Activated effector memory CD4-positive, alpha-beta T cell treated with anti-CD3 and anti-CD28 coated beads, Interleukin-2, amount 50 U/mL, for 16 hours (primary cell): ENCODE measurements at places on chromosomes 6 and 20.

DNA sequence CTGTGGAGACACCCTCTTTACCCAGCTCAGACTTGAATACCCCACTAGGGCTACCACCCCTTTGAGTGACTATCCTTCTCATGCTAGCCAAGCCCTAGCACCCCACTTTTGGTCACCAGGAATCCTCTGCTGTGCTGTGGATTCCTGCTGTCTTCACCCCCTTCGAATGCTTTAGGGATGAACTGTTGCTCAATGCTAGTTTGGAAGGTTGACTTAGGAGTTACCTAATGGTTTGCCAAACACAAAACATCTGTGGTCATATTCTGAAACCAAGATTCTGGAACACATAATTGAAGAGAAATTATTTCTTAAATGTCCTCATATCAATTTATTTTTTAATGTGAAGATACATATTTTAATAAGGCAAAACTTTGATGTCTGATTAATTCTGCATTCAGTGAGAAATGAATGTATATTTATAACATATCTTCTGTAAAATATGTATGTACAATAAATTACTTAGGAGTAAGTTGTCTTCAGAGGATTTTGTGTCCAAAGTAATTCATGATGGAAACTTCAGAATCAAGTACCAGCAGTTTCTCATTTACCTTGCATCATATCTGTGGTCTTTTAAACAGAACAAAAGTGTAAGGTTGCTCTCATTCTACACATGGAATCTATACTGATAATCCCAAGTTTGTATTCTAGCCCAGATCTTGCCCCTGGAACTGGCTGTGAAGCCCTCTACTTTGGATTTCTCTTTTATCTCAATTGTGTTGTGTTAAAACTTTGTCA lies 46.9 kb downstream of the TMEM200A start:
- no peak for DNase-seq

DNA sequence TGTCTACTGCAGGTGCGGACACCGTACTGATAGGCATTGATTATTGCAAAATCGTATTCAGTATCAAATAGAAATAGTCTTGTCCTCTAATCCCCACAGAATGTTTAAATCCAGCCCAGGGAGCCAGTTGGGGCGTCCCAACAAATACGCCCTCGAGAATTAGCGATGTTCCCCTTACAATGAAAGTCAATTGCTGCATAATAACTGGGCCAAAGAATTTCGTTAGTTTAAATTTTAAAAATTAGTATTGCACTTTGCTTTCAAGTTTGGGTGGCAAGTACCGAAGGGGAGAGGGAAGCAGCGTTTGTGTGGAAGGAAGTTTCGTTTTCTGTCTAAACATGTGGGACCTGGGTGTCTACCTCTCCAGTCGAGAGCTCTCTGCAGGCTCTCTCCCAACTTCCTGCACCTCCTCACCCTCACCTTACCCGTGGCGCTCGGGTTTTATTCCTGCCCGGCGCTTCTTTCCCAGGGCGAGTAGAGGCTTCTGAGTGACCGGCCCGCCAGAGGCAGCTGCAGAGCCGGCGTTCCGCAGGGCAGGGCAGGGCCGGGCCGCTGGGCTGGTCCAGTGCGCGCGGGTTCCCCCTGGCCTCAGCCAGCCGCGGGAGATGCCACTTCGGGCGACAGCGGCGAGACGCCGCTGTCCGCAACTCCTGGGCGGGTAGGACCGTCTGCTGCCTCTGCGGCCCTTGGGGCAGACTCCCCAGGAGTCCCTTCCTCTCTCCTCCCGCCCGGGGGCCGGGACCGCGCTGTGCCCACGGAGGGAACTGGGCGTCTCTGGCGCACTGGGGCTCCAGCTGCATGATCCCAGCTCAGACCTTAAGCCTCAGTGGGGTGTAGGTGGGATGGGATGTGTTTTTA lies 862 bp upstream of the TFAP2C start:
- DNase-seq: no peak

GRCh38 chr6:53437557-53438202 lies 88.9 kb upstream of the ELOVL5 start:
- no peak for DNase-seq

DNA sequence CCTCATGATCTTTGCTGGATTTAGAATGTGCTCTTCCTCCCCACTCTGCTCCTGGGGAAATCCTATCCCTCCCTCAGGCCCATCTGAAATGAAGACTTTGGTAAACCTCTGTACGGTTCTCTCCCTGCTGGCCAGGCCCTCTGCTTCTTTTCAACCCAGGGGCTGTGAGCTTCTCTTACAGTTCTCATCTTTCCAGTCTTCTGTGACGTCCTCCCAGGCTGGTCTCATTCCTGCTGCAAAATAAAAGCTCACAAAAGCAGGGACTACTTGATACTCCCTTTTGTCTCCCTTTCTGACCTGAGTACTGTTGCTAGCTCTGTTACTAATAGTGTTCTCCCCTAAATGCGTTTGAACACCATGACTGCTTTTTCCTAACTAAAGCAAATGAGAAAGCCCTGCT lies 46.3 kb downstream of the UNC5CL start:
- DNase-seq: no peak

DNA sequence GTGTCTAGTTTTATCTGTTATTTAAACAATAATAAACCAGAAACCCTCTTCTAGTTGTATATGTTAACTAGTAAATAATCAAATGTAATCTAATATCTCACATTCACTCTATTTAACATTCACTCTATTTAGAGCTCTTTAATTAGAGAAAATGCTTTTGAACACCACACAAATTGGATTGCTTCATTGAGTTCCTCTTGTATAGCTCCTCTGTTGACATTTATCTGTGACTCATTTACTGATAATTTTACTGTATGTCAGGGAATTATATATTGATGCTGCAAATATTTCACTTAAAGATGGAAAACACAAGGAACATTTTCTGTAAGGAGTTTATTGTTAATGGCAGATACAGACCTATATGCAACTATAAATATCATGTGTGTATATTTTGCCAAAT lies 594.6 kb downstream of the COL12A1 start:
- DNase-seq: no peak

DNA sequence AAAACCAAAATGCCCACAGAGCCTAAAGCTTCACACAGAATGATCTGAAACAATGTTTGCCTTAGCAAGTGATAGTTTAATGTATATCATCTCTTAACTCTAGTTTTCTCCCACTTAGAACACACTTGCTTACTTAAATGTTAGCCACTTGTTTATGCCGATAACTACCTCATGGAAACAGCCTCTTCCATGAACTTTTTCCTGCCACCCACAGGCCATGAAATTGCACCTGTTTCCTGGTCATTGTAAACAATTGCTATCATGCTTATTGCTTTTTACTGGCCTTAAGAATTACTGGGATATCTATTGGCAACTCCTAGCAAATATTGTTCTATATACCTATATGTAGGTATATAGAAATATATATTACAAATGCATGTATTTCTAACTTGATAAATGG lies 231.1 kb downstream of the HDGFL1 start:
- no peak for DNase-seq

- DNase-seq: no peak
Measured at GRCh38 chr6:19712998-19713397, 124.2 kb upstream of the ID4 start.

- no peak for DNase-seq
Measured at GRCh38 chr6:52376763-52377162, 14.8 kb downstream of the PAQR8 start.

DNA sequence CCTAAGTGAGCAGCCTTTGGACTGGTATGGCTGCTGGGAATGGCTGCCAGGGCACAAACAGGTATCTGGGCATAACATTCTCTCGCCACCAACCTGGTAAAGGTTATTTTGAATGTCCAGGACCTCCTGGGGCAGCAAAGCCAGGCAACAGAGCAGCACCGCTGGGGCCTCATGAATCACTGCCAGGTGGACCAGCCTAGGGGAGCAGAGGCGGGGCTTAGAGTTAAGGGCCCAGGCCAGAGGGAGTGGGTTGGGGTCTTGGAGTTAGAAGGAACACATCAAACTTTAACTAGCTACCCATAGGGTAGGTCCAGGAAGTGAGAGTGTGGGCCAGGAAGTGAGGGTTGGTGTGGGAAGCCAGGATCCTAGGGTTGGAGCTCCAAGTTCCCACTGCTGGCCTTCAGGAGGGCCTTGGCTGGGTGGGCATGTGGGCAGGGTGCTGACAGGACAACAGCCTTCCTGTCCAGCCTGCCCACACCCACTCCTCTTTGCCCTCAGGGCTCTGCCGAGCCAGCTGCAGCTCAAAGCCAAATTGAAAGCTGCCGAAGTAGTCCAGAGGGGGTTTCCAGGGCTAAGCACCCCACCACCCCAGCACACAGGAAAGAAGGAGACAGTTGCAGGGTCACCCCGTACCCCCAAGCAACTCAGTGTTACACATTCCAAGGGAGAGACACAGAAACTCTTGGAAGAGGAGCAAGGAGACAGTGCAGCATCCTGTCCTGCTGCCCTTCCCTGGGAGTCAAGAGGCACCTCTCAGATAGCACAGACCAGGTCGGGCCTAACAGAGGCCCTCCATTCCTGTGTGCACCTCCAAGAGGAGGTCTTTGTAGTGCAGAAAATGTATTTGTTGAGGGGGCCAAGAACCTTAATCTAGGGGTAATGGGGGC lies 2.6 kb downstream of the NFKBIE start:
- no peak for DNase-seq

- no peak for DNase-seq
Measured at GRCh38 chr20:31522731-31523130, 8.5 kb downstream of the HM13 start.

DNA sequence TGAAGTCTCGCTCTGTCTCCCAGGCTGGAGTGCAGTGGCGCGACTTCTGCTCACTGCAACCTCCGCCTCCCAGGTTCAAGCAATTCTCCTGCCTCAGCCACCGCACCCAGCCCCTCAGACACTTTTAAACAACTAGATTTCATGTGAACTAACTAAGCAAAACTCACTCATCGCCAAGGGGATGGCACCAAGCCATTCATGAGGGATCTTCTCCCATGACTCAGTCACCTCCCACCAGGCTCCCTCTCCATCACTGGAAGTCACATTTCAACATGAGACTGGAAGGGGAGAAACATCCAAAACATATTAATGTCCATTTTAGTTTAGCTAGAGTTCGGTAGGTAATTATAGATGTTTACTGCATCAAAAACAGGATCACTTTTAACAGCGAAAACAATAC lies 95.9 kb upstream of the PRL start:
- DNase-seq: no peak

GRCh38 chr6:128655978-128656498 lies 135.6 kb upstream of the PTPRK start:
- no peak for DNase-seq

GRCh38 chr20:18858816-18859215 lies 45.2 kb downstream of the SCP2D1 start:
- DNase-seq: no peak

- no peak for DNase-seq
Measured at GRCh38 chr20:22619806-22620205, 35.4 kb upstream of the FOXA2 start.

DNA sequence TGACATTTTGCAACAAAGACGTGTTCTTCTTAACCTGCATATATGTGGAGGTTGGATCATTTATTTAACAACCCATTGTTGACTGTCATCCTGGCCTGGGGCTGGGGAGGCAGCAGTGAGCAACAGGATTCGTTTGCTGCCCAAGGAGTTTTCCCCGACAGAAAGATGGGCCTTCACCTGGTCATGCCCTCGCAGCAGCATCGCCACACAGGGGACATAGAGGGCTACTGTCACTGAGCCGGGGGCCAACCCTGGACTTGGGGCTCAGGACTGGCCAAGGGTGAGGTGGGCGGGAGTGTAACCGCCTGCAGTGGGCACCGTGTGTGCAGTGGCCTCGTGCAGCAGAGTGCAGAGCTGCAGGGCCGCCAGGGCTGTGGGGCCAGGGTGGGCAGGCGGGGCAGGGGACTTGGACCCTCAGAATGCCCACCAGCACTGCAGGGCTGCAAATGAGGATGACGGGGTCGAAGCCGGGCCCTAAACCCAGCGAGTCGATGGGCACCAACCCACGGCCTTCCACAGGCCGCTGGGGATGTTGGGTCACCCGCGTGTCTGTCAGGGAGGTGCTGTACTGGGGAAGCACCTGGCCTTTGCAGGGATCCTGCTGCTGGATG lies 11.8 kb downstream of the DUSP22 start:
- DNase-seq: no peak

- DNase-seq: no peak
Measured at GRCh38 chr6:163281634-163282033, 132.9 kb upstream of the QKI start.
